ENCODE measurements at places on chromosomes 16 and 17.

GRCh38 chr17:44933824-44934744, 13.5 kb downstream of the KIF18B start:
- no peak for DNase-seq

- no peak for DNase-seq
Observed at GRCh38 chr17:15490634-15491261, 23.3 kb upstream of the CDRT4 start.

DNA sequence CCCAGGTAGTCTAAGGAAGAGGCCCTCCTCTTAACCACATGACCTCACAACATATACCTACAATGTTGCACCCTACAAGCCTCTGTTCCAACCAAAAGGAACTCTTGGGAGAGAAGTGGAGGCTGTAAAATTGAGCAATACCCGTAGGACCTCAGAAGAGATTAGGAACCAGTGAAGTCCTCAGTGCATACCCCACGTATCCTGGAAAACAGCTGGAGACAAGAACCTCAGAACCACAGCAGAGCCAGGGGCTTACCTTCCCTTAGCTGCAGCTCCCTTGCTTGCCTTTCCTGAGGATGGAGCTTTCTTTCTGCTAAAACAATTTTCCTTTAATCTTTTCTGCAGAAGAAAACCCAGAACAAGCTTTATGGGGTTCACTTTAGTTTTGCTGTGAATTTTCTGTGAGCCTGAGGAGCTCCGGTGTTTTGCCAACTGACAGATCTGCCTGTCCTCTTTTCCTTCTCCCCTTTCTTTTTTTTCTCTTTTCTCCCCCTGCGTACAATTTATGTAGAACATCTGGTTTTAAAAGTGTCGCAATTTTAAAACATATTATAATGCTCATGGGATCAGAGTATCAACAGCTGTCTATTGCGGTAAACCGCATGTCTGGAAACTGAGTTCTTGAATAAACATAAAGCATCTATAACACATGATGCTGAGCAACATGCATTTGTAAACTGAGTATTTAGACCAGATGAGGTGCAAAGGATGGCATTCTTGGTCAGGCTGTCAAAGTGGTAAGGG, 226.4 kb upstream of the MAF start:
- no peak for DNase-seq

- DNase-seq: no peak
Observed at GRCh38 chr16:49419006-49419405, 45.4 kb downstream of the C16orf78 start.

- no peak for DNase-seq
Observed at GRCh38 chr17:50022463-50023130, 27.6 kb upstream of the DLX3 start.

DNA sequence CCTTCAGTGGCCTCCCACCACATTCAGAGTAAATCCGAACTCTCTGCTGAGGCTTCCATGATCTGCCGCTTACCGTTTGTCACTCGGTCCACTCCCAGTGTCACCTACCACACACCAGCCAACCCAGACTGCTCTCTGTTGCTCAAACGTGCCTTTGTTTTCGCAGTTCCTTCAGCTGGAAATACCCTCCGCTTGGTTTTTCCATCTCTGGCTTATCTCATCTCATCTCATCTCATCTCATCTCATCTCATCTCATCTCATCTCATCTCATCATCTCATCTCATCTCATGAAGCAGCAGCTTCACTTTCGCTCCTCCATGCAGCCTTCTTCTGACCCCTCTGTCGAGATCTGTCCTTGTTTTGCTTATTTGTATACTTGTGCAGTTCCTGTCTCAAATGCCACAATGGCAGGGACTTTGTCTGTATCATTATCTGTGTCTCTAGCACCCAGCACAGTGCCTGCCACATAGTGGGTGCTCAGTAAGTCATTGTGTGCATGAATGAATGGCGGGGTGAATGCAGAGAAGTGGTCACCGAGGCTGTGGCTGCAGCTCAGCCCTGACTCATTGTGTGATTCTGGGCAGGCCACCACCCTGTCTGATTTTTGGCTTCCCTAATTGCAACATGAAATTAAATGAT, 3.8 kb upstream of the SNX20 start:
- no peak for DNase-seq

GRCh38 chr16:22369221-22369811, 5.1 kb downstream of the CDR2 start:
- no peak for DNase-seq

GRCh38 chr17:1793447-1793806, 31.6 kb downstream of the SERPINF1 start:
- no peak for DNase-seq

GRCh38 chr17:8383143-8383822, at the start of gene RPL26:
Gene RPL26, minus strand, starts transcription at chr17:8383193. Its CDS starts 883 bp downstream, at chr17:8382310.
- peak; percentile 84 for DNase-seq

- no peak for DNase-seq
Observed at GRCh38 chr17:17693253-17694168, 12.3 kb downstream of the RAI1 start.

GRCh38 chr16:25679511-25679910, 12.2 kb upstream of the HS3ST4 start:
- no peak for DNase-seq

- no peak for DNase-seq
Observed at GRCh38 chr17:66630379-66630778, 204.5 kb upstream of the CACNG5 start.

- no peak for DNase-seq
Observed at GRCh38 chr16:15983898-15984297, 34.5 kb downstream of the ABCC1 start.

DNA sequence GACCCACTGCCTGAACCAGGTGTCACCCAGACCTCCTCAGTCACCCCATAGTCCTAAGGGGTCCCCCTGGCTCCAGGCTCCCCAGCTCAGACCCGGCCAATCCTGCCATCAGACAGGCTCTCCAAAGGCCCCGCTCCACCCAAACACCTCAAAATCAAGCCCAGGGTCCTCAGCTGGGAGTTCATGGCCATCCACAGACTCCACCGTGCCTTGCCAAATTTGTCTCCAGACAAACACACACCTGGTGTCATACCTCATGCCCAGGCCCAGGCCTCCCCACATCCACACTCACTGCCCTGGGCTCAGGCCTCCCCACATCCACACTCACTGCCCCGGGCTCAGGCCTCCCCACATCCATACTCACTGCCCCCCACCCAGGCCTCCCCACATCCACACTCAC, 12.5 kb downstream of the RPH3AL start:
- no peak for DNase-seq

- DNase-seq: no peak
Observed at GRCh38 chr16:17171250-17172143, 299.3 kb downstream of the XYLT1 start.
